ENCODE measurements at places on chromosomes 1 and 21.

GRCh38 chr1:221392453-221392852, 349.4 kb downstream of the DUSP10 start:
- no peak for DNase-seq

- DNase-seq = no peak
Observed at GRCh38 chr1:11023201-11023600, 10.7 kb downstream of the TARDBP start.

DNA sequence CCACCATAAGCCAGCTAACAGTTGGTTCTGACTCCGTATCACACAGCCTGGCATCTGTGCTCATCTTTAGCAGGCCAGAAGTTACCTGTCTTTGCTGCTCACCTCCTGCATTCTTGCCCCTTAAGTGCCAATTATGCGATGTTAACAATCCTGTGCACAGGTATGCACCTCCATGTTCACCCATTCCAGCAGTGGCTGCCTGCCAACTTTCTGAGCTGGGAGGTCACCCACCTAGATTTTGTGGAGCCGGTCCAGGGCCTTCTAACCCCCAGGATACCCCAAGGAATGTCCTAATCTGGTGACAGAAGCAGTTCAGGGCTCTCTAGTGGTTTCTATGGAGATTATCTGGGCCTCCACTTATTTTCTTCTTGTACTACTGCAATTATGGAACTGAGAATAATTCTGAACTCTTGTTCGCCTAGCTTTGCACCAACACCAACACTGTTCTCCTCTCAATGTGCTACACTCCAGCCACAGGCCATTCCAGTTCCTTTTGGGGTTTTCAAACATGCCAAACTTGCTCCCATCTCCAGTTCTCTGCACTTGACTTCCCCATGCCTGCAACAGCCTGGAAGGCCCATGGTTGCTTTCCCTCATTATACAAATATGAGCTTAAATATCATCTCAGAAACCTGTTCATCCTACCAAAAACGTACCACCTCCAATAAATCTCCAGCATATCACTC, 9.0 kb downstream of the BCAR3 start:
- DNase-seq = no peak

- no peak for DNase-seq
Observed at GRCh38 chr1:41243079-41243385, 926 bp upstream of the SCMH1 start.

- no peak for DNase-seq
Observed at GRCh38 chr21:16159213-16159970, 429.6 kb downstream of the USP25 start.

DNA sequence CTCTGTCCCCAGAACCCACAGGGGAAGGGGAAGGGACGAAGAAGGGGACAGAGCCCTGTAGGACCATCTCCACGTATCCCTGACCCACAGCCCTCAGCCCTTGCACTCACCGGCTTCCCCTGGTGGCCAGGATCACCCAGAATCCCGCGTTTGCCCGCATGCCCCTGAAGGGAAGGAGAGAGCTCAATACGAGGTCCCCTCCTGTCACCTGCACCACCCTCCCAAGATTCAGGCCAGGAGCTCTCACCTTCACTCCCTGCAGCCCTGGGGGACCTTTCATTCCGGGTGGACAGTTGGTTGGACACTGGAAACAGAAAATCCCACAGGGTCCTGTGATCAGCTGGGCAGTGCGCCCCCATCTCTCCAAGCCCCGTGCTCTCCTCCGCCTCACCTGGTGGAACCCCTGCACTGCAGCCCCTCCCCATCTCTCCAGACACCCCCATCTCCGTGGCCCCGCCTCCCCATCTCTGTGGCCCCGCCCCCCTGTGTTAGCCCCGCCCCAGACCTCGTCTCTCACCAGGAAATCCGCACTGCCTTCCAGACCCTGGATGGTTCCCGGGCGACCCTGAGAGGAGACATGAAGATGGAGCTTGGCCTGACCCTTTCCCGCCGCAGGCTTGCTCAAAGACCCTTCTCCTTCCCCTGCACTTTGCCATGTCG, 6.0 kb downstream of the COL9A2 start:
- DNase-seq = no peak

GRCh38 chr1:246454655-246455054, 52.4 kb downstream of the SMYD3 start:
- DNase-seq = no peak

DNA sequence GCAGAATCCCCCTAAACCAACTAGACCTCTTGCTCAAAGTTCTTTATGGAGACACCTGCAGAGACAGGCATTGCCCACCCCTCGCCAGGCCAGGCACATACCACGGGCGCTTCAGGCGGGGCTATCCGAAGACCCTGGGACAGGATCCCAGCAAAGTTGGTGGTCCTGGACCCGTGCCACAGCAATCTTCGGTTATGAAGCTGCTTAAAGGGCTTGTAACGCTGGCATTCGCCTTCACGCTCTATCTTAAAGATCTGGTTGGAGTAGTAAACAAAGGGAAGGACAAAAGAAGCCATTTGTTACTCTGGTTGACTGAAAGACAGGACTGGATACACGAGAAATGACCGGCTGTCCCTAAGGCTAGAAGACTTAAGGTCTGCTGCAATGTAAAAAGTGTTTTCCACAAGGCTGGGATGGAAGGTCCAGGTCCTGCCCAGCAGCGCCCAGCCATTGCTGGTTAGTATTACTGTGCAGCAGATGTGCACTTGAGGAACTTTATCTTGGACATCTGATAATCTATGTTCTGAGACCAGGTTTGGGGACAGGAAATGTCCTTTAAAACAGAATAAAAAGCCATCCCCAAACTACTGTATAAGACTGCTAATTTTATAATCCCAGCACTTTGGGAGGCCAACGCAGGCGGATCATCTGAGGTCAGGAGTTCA, 42.9 kb downstream of the PARP1 start:
- no peak for DNase-seq

Measured in T1000 (cell line).